ENCODE measurements at places on chromosomes 16 and 17. TPM values are rescaled to one million over a fixed set of nuclear protein-coding genes. Genes with fewer than 3 reads are reported as not detected.
A peak's percentile ranks its signal among the peaks of the same experiment; 100 is the strongest.

DNA sequence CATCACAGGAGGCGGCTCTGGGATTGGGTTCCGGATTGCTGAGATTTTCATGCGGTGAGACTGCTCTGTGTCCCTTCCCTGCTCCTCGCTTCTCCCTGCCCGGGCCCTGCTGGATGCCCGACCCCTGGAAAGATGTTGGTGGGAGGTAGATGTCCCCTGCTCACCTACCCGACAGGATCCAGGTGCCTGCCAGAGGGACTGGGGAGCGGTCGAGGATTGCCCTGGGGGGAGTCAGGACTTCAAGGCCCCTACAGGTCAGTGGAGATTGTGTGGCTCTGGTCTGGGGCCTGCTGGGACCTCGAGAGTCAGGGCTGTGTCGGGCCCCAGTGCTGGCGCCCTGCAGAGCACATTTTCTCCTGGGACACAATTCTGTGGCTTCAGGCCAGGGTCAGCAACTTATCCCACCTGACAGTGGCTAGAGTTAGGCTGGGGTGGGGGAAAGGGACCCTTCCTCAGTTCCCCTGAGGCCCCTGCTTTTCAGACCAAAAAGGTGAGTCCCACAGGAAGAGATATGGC lies 3.3 kb downstream of the DECR2 start:
- no peak for DNase-seq

- no peak for DNase-seq
These were observed 9.3 kb downstream of the ZCCHC14 start for GRCh38 chr16:87483481-87483880.

GRCh38 chr17:75712446-75712845 lies 8.8 kb upstream of the ITGB4 start:
- no peak for DNase-seq

- no peak for DNase-seq
These were observed 42.2 kb downstream of the PAFAH1B1 start for GRCh38 chr17:2635675-2636074.

- peak; percentile 93 for DNase-seq
These were observed at the start of the genes VPS9D1 and ZNF276 for GRCh38 chr16:89720813-89721545. Gene VPS9D1 (minus strand): TSS chr16:89720898. CDS start chr16:89720861, 37 bp downstream. Gene ZNF276 (plus strand): TSS chr16:89721537. CDS start chr16:89721641, 104 bp downstream.

DNA sequence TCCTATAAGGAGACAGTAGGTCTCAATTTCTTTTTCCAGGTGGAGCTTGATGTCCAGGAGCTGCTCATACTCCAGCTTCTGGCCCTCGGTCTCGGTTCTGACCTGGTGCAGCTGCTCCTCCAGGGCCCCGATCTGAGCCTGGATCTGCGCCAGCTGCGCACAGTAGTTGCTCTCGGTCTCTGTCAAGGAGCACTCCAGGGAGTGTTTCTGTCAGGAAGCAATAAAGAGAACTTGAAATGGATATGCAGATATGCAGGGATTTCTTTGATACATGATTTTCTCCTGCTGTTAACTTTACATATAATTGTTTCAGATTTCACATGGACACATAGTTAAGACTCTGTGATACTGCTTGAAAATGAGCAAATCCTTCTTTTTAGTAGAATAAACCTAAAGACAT lies 4.7 kb downstream of the KRT25 start:
- no peak for DNase-seq

DNA sequence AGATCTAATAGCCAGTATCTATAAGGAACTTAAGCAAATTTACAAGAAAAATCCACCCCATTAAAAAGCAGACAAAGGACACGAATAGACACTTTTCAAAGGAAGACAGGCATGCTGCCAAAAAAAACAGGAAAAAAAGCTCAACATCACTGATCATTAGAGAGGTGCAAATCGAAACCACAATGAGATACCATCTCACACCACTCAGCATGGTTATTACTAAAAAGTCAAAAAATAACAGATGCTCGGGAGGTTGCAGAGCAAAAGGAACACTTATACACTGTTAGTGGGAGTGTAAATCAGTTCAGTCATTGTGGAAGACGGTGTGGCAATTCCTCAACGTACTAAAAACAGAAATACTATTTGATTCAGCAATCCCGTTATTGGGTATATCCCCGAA lies 9.6 kb downstream of the STX8 start:
- no peak for DNase-seq

GRCh38 chr17:20009052-20009301 lies 182 bp upstream of the SPECC1 start:
- DNase-seq: no peak

- no peak for DNase-seq
These were observed 101.6 kb downstream of the PRKCA start for GRCh38 chr17:66403846-66404556.

- DNase-seq: no peak
These were observed 128.1 kb downstream of the KCNJ2 start for GRCh38 chr17:70297397-70297796.

DNA sequence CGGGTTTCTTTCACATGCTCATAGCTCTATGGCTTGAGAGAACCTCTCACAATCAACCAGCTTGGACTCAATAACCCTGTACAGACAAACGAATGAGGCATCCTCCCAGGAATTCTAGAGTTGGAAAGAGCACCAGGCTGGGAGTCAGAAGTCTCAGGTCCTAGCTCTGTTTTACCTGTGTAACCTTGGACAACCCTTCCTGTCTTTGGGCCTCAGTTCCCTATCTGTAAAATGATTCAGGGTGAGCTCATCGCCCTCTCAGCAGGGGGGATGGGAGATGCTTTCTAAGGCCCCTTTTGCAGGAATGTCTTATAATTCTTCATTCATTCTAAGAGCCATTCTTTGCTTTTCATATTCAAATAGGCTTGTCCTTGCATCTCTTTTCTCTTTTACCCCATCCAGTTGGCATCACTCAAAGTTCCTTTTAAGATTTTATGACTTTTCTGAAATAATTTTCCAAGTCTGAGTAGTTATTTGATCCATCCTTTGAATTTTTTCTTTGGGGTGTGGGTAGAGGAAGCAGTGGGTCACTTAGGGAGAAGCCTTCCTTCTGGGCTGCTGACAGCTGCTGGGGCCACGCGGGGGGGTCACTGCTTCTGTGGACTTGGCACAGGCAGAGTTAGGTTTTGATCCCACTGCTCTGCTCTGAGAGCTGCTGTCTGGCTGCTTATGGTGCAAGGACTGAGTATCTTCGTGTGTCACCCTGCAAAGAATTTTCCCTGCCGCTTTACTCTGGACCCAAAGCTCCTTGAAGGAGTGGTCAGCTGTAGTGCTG lies 102.7 kb downstream of the UTP18 start:
- DNase-seq: no peak

GRCh38 chr17:47210105-47210504 lies 957 bp downstream of the MYL4 start:
- DNase-seq: no peak

DNA sequence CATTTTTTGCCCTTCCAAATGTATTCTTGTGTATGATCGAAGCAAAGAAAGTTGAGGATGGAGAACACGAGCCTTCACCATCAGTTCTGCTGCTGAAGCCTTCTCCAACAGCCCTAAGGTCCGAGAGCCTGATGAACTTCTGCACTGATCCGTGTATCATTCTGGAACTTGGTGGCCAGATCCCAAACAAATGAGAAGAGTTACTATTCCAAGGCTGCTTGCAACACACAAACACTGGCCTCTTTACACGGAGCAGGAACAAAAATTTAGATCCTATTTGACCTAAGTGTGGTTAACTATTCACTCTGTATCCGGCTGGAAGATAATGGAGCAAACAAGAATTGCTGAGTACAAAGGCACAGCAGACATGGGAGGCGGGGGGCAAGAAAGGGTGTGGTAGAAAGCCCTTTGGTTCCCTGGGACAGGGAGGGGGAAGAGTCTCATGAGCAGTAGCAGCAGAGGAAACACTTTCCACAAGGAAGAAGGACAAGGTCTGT lies 282.9 kb downstream of the SOX9 start:
- no peak for DNase-seq

GRCh38 chr16:87322833-87323726 lies 5.9 kb upstream of the C16orf95 start:
- no peak for DNase-seq

DNA sequence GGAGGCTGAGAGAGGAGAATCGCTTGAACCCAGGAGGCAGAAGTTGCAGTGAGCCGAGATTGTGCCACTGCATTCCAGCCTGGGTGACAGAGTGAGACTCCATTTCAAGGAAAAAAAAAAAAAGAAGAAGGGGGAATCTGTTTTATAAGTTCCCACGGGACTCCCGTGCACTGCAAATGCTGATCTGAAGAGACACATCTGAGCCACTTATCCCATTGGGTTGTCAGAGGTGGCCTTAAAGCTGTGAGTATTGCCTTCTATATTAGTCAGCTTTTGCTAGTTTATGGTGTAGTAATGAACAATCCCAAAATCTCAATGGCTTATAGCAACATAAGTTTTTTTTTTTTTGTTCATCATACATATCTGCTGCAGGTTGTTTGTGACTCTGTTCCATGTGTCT lies 82.8 kb downstream of the MRM1 start:
- no peak for DNase-seq

DNA sequence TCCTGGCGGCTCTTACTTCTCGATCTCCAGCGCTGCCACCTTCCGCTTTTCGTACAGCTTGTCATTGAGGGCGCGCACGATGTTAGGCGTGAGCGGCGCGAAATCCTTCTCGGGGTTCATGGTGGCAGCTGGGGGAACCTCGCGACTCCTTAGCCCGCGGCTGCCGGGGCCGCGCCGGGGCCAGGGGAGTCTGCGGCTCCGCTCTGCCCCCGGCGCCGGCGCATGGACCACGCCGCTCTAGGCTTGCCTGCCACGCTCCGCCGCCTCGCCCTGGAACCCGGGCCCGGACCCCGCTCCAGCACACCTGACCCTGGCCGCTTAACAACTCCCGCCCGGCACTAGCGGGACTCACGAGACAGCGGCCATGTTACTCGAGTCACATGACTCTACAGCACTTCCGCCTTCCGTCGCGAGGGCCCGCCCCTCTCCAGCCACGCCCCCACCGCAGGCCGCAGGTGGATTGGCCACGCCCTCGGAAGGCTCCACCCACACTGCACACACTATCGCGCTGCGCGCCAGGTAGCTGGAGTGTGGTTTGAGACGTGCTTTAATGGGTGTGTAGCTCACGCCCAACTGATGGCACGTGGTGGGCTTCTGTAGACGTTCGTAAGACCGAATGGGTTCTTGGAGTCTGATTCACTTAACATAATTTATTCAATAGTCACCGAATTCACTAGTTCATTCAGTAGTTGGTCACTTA lies at the start of gene VAC14:
TSS of gene VAC14 (minus strand) at position 378 of the 700 bp plus-strand sequence. CDS start at position 120, 258 bp downstream.
- DNase-seq: peak; percentile 97

- DNase-seq: no peak
These were observed 454.3 kb upstream of the EEF2KMT start for GRCh38 chr16:5551909-5552308.

GRCh38 chr16:48687421-48688038 lies 77.5 kb upstream of the N4BP1 start:
- DNase-seq: peak; percentile 90

GRCh38 chr16:81277541-81278080 lies 37.2 kb upstream of the GAN start:
- no peak for DNase-seq

- no peak for DNase-seq
These were observed 24.4 kb downstream of the CRK start for GRCh38 chr17:1431631-1432104.

- no peak for DNase-seq
These were observed 27.9 kb upstream of the OR4D1 start for GRCh38 chr17:58120195-58120822.

DNA sequence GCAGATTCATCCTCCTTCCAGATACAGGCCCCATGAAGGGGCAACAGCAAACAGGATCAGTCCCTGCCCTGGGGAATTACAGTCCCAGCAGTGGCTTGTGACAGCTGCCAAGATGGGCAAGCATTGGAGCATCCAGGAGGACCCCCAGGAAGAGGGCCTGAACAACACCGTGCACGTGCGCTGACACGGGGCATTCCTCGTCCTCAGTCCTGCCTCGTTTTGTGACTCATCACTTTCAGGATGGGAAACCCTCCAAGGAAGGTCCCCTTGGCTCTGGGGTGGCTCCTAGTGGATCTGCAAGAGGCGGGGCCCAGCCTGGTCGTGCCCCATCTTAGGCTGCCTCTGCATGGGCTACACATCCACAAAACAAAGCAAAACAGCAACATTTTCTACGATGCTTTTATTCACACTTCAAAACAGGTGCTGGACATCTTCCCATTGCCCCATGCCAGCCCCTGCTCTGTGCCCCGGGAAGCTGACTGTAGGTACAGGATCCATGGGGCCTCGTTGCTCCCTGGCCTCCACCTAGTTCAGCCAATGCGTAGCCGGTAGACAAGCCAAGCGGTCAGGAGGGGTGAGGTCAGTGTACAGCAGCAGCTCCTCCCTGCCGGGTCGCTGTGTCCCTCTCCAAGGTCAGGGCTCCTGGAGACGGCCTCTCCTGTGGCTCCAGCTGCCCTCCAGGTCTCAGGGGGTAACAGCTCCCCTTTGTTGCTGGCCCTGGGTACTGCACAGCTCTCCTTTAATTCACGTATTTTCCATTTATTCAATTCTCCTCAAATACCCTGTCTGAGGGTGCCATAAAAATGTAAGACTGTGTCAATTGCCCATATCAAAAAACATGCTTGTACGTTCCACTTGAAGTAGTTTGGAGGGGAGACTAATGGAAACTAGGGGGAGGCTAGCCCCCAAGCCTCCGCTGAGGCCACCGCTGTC lies 32.2 kb downstream of the ACTG1 start:
- no peak for DNase-seq

DNA sequence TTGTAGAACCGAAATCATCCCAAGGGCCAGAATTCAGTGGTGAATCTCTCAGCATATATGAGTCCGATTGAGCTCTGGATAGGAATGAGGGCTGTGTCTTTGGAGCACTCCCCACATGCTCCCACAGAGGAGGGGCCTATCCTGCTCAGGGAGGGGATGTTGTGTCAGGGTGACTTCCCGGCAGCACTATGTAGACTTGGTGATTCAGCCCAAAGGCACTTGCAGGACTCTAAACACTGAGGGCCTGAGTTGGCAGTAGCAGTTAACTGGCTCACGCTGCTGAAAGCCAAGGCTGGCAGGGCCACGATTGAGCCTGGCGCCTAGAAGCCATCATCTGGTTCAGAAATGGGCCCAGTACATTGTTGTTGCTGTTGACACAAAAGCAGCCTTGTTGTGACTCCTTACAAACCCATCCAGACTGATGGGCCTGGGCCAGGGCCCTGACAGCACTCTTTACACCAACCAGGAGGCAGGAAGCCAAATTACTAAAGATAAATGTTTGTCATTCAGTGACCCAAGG lies 31.9 kb downstream of the NMT1 start:
- DNase-seq: peak; percentile 96

- no peak for DNase-seq
These were observed 265.8 kb upstream of the ELAC2 start for GRCh38 chr17:13283606-13284005.

GRCh38 chr16:74580833-74581232 lies 26.1 kb downstream of the GLG1 start:
- no peak for DNase-seq

The IL34 gene
- 3.0 TPM for total RNA-seq

The RMI2 gene
- 1.7 TPM for total RNA-seq

The TIMP2 gene
- total RNA-seq: 246 TPM

The LHX1 gene
- total RNA-seq: not detected

The TM4SF5 gene
- total RNA-seq: not detected

The NACA2 gene
- total RNA-seq: not detected

The KCNH4 gene
- 0.42 TPM for total RNA-seq

The SHMT1 gene
- total RNA-seq: 23.5 TPM

The CES1 gene
- 71.8 TPM for total RNA-seq

The SLC43A2 gene
- total RNA-seq: 14.6 TPM
